ENCODE measurements at places on chromosomes 2 and 18.

DNA sequence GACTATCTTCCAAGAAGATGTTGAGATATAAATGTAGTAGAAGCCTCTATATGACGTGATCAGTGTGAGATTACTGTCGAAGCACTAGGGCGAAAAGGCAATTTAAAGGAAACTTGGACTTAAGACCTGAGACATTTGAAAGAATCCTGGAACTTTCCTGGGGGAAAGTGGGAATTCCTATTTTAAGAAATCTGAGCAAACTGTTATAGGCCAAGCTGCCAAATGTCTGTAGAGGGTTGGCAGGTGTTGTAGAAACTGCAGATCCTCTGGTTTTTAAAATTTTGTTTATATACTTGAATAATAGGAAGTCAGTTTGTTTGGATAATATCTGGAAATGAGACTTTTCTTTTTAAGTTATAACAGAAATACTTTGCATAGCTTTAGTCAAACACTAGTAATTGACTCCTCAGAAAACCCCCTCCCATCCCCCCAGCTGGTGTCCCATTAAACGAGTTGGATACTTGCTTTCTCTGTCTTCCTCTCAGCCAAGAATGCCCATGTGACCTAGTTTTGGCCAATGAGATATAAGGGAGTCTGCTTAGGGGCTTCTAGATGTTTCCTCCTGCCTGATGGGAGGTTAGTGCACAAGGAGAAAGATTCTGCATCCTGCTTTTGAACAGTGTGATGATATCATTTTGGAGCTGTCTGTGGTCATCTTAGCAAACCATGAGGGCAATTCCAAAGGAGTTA is 61.2 kb downstream of the MOGAT1 start:
- no peak for DNase-seq

GRCh38 chr2:70070542-70071268 is 16.6 kb upstream of the PCBP1 start:
- peak; percentile 89 for DNase-seq

- no peak for DNase-seq
These were observed 17.0 kb upstream of the STAT4 start for GRCh38 chr2:191167766-191168165.

DNA sequence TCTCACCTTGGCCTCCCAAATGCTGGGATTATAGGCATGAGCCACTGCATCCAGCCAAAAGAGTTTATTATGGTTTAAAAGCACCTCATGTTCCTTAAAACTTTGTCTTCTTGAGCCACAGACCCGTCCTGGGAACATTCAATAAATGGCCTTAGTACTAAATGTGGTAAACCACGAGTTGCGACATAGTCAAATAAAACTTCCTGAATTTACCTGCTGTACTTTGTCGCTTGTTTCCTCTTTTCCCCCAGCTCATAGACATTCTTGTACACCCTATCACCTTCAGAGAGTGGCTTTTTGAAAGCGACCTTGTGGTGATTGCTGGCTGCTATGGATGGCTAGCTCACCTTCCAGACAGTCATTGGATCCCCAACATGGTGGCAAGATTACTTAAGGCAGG is 310.4 kb downstream of the LRRTM1 start:
- DNase-seq = no peak

GRCh38 chr2:109615637-109616144 is 1.5 kb downstream of the SOWAHC start:
- no peak for DNase-seq

GRCh38 chr2:18626958-18627650 is 37.7 kb upstream of the NT5C1B start:
- no peak for DNase-seq

DNA sequence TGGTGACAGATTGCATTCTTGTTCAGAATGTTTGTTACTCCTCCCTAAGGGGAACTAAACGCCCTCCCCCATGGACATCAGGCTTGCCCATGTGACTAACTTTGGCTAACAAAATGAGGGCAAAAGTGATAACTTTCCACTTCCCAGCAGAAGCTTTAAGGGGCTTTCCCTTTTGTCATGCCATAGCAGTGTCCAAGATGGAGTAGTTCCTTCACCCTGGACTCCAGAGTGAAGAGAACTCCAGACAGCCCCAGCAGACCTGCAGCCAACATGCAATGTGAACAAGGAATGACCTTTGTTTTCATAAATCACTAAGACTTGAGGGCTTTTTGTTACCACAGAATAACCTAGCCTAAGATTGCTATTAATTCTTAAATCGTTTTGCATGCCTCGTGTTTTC is 163.5 kb downstream of the ZEB2 start:
- no peak for DNase-seq

DNA sequence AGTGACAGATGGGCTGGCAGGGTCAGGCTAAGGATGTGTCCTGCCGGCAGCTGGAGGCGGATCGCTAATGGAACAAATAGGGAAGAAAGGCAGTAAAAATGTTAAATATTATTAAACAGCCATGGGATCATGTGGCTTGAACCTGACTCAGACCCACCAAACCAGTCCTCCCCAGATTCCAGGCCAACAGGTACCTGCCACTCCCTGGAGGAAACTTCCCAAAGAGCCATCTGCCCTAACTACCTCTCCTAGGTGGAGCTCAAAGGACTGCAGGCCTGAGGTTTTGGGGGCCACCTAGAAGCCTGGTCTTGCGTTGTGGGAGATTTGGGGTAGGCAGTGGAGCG is 34.3 kb downstream of the CIB4 start:
- DNase-seq = no peak

GRCh38 chr18:34330308-34330707 is 105.6 kb upstream of the NOL4 start:
- no peak for DNase-seq

DNA sequence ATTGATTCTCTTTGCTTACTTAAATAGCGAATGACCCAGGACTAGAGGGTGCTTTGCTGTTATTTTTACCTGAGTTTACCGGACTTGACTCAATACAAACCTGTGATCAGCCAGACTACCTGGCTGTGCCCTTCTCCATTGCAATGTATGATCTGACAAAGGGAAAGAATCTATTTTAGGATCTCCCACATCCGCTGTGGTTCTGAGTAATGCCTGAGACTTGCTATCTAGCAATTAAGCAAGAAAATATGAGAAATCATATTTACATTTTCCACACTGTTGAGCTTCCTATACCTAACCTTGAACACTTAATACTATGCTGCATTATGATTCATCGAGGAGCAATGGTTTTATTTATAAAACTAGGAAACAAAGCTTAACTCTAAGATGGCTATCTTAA is 215.2 kb downstream of the RAD51AP2 start:
- no peak for DNase-seq

DNA sequence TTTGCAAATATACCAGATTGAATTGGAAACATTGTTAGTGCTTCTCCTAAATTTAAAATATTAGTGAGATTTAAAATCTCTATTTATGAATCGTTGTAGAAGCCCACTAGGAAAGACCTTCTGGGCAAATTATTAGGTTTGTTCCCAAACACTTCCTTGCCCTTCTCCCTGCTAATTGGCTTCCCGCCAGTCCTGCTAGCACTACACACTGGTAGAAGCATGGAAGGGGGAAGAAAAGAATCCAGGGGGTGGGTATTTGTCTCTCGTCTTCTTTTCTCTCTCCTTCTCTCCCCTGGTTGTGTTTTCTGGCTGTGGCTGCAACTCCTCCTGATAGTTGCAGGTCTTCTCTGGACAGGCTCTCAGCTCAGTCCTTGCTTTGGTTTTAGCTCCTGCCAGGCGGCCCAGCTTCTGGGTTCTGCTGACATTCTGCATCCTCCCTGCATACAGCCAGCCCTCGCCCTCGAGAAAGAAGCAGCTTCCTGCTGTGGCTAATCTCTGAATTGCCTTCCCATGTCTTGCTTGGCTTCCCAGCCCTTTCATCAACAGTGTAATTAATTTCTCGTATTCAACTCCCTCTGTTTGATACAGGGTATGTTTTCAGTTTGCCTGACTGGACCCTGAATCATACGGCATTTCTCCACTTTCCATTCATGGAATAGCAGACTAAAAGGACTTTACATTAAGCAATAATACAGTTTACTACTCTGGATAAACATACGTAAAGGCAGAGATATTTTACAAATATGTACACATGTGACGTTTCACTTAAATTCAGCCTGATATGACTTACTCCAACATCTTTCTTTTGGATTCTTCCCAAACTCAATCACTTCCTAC is 6.9 kb upstream of the PARD3B start:
- DNase-seq = no peak

DNA sequence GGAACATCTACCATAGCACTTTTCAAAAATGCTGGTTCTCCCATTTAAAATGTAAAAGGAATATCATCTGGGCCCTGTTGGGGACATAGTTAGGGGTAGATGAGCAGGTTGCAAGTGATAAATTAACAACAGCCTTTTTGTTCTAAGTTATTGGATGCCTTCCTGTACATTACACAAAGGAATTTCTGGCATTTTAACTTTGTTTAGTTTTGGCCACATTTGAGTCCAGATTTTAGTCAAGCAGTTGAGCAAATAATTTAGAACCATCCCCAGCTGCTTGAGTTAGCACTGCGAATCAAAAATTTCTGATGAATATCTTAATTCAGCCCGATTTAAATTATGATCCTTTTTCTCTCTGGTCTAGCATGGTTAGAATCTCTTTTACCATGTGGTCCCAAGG is 124.4 kb downstream of the TTC27 start:
- DNase-seq = no peak

DNA sequence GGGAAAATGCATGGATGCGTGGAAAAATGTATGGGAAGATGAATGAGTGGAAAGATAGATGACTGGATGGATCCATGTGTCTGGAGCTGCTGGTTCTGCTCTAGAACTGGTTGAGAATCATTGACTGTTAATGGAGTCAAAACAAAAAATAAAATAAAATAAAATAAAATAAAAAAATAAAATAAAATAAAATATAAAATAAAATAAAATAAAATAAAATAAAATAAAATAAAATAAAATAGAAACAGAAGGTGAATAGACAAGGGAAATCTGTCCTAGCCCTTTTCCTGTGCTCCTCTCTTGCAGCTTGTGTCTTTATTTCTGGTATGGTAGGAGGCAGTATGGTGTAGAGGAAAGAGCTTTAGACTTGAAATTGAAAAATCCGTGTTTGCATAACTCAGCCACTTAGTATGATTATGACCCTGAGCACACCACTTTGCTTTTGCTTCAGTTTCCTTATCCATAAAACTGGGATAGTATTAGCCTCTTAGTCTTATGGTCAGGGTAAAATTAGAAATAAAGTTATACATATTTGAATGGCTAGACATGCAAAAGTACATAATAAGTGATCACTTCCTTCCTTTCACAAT is 51.0 kb downstream of the PSD4 start:
- no peak for DNase-seq

DNA sequence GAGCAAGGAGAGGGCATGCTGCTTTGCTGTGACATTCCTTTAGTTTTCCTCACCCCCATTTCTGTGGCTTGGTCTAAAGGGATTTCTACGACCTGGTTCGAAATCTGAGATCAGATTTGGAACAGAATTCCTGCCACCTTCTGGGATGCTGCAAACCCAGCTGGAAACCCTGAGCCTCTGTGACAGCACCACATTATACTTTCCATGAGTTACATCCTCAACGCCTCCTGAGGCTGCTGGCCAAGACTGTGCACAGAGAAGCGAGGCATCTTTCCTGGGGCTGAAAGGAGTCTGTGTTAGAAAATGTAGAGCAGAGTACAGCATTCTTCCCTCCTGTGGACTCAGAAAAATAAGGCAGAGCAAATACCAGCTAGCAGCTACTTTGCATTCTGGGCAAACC is 138.1 kb upstream of the CHAC2 start:
- DNase-seq = no peak

DNA sequence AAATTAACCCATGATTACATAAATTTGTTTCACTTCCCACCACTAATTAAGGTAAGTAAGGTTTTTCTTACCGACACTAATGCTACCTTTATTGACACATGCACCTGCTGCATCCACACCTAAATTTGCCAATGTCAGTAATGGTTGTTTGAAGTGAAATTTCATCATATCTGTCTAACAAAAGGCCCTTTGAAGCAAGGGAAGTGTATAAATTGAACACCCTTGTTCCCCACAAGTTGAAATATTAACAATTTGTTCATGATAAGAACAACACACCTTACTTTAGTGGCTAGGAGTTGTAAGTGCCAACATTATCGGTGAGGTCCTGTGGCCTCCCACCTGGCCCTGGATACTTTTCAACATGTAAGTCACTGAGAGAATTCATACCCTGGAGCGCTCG is 116.3 kb upstream of the CDCA7 start:
- no peak for DNase-seq

GRCh38 chr2:46857871-46858701 is 57.5 kb downstream of the MCFD2 start:
- DNase-seq = no peak

DNA sequence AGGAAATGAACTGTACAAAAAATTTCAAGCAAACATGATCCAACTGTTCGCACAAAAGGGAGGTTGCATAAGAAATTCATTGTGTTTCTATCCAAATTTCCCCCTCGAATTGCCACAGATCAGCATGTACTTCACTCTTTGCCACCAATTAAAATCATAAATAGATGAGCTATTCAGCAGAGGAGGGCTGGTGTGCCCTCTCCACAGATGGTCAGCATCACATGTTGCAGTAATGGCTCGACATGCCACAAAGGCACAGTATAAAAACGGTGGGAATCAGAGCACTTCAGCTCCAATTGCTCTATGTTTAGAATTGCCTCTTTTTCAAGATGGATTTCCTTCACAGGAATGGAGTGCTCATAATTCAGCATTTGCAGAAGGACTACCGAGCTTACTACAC is at the start of gene G6PC2:
G6PC2 (plus strand) TSS at position 289 of the 400 bp plus-strand sequence; CDS start at position 330, 41 bp downstream.
- DNase-seq = no peak

- no peak for DNase-seq
These were observed 234.3 kb upstream of the HS6ST1 start for GRCh38 chr2:128552806-128553551.

DNA sequence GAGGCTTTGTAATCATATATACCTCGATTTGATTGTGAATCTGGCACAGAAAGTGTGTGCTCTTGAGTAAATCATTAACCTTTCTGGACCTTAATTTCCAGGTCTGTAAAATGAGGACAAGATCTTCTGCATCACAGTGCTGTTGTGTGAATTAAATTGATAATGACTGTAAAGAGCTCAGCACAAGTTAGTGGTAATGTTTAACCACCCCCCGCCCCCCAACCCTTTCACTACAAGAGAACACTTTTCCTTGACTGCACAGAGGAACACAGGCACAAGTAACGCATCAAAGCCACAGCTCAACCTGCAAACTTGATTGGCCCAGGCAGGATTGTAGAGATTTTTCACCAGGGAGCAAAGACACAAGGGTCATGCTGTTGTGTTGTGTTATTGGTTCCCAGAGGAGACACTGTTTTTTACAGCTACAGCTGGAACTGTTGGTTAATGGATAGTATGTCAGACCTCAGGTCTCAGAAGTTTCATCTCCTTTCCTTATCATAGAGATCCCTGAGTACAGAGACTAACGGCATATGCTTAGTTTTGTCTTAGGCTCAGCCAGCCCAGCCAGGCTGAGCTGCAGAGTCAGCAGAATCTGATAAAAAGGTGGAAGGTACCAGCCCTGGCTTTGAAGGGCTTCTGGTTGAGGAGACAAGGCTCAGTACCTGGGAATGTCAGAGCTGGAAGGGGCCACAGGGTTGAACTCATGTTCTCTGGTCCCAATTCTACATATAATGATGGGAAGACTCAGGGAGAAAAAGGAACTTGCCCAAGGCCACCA is 10.6 kb downstream of the SETBP1 start:
- no peak for DNase-seq

- DNase-seq = no peak
These were observed 4.4 kb downstream of the ZNF804A start for GRCh38 chr2:184602734-184603133.
